ENCODE measurements at places on chromosomes 5 and 9.

GRCh38 chr5:322281-322941 is 897 bp downstream of the AHRR start:
- no peak for DNase-seq

DNA sequence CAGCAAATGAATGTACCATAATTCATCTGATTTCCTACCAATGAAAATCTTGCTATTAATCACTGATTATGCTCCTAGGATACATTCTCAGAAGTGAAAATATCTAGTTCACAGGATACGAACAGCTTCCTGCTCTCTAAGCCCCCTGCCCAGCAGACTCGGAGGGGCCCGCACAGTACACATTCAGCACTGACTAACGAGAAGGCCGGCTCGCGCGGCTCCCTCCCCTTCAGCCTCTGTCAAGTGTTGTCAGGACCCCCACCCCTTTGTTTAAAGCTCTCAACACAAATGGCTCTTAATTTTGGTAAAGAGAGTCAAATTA is 82.0 kb downstream of the PRRT1B start:
- no peak for DNase-seq

- DNase-seq: no peak
Measured at GRCh38 chr9:92455217-92455616, 27.1 kb downstream of the ASPN start.

DNA sequence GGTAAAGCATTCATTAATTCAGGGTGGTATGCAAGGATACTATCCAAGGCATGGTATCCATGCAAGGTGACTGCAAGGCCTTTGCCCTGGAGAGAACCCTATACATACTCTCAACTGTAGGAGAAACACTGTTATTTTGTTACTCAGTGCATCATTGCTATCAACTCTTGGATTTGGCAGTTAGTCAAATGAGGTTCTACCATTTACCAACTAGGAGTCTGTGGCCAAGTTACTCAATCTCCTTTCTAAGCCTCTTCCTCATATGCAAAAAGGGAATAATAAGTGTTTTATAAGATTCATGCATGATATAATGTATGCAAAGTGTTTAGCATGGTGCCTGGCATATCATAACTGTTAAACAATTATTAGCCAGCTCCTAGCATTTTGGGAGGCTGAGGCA is 4.0 kb downstream of the PCDHGC3 start:
- no peak for DNase-seq

GRCh38 chr9:116278326-116278725 is 124.7 kb downstream of the PAPPA start:
- DNase-seq: no peak

GRCh38 chr9:135399000-135399649 is 80.5 kb upstream of the PPP1R26 start:
- no peak for DNase-seq

- no peak for DNase-seq
Measured at GRCh38 chr5:21209409-21209808, 1221.4 kb upstream of the CDH18 start.

DNA sequence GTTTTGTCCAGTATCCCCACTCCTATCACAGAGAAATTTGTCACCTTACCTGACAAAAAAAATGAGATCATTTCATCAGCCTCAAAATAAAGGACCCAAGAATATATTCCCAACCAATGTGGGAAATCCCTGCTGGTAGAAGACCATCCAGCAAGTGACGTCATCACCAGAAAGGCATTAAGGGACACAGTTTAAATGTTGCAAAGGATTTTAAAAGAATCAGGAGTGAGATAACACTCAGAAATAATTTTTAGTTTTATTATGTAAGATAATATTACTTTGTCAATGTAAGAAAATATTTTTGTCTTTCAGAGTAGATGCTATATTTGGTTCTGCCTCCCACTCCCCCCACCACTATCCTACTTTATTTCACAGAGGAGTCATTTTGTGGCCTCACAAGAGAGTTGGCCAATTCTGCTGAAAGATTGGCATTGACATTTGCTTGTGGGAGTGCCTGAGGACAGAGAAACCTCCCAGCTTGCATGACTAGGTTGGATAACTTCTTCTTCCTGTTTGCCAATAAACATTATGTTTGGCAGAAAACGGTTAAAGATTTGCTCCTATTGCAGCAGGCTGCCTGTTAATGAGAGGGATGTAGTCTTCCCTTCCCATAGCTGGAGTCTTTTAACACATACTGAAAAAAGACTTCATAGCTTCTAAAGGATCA is 288.6 kb upstream of the DAB2 start:
- no peak for DNase-seq

GRCh38 chr5:42267091-42267490 is 156.1 kb upstream of the GHR start:
- no peak for DNase-seq

GRCh38 chr9:70406434-70406862 is 8.0 kb downstream of the KLF9 start:
- no peak for DNase-seq

GRCh38 chr9:112149211-112149610 is 25.9 kb downstream of the SUSD1 start:
- no peak for DNase-seq

DNA sequence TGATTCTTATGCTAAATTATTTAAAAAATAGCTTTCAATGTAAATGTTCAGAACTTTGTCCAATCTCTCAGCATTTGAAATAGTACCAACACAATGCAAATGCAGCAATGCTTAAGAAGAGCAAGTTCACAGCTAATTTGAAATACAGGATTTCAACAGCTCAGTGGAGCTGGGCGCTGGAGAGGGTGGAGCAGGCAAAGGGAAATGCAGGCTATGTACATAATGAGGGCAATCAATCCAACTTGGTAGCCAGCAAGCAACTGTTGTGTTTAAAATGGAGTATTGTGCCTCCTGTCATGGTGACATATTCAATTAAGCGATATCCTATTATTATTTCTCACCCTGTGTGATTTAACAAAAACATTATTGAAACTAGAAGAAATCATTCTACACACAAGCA is 568.8 kb downstream of the PSAT1 start:
- DNase-seq: no peak

DNA sequence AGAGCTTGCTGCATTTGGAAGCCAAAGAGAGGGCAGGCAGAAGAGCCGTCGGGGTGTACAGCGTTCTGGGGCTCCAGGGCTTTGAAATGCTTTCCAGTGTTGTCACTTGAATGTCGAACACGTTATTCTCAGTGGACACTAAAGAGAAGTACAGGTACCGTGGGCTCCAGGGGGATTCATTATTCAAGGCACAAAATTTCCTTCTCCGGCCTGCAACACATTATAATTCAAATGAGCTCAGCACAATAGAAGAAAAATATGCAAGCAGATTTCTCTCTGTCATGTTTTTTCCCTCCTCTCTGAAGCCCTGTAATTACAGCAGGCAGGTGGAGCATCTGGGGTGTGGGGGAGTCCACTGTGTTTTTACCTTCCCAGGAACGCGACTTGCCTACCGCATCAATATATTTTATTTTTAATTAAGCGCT is 293.1 kb downstream of the ZSWIM6 start:
- no peak for DNase-seq

DNA sequence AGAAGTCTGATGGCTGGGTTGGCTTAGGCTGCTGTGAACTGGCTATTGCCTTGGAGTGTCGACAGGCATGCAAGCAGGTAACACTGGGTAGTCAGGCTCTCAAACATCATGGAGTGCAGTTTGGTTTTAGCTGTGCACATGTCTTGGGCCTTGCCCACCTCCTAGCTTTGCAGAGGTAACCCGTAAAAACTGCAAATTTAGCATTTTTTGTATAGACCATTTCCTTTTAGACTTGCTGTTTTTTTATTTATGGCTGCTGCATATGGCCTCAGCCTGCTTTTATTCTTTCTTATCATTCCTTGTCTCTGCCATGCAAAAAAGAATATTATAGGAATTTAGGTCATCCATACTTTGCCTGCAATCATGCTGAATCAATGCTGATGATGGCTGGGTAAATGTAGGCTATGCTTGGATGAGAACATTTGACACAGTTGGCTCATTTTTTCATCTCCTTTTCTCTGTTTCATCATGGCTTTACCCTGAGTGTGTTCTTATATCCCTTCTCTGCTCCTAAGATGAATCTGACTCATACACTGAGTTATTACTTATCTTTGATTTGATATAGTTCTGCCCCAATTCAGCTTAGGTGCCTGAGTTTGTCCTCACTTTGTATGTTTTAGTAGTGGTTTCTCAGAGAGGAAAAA is 27.2 kb downstream of the RECK start:
- DNase-seq: no peak

DNA sequence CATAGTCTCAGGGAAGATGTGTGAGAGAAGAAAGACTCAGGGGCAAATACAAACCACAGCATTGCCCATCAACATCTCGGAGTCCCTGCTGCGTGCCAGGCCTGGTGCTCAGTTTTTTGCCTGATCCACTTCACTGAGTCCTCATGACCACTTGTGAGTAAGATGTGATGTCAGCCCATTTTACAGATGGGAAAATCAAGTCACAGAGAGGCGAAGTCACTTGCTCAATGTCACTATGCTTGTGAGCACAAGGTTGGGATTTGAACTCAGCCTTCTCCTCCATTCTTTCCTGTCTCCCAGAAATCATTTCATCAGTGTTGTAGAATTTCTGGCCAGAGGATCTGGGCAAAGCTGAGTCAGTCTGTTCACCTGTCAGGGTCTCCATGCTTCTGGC is 34.6 kb upstream of the PSD2 start:
- no peak for DNase-seq

- no peak for DNase-seq
Measured at GRCh38 chr9:5579881-5580280, 49.0 kb upstream of the RIC1 start.

DNA sequence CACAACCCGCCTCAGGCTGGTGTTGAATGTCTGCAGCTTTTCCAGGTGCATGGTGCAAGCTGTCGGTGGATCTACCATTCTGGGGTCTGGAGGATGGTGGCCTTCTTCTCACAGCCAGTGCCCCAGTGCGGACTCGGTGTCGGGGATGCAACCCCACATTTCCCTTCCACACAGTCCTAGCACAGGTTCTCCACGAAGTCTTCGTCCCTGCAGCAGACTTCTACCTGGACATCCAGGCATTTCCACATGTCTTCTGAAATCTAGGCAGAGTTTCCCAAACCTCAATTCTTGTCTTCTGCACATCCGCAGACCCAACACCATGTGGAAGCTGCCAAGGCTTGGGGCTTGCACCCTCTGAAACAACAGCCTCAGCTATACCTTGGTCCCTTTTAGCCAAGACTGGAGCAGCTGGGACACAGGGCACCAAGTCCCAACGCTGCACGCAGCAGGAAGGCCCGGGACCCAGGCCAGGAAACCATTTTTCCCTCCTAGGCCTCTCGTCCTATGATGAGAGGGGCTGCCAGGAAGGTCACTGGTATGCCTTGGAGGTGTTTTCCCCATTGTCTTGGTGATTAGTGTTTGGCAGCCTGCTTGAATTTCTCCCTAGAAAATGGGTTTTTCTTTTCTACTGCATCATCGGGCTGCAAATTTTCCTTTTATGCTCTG is 18.2 kb downstream of the PSIP1 start:
- no peak for DNase-seq

DNA sequence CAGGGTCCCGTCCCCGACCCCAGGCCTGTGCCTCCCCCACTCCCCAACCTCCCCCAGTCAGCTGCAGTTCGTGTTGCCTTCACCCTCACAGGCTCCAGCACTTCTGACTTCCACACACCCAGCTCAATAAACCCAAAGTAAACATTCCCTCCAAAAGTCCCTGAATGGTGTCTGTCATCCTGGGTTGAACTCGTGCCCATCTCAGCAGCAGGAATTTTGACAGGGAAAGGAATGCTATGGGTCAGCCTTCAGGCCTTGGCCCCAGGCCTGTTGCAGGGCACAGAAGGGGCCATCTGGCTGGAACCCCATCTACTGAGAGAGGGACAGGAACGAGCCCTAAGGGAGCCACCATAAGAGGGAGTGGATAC is 29.6 kb upstream of the CNOT6 start:
- DNase-seq: no peak

GRCh38 chr5:72451741-72452505 is 55.3 kb downstream of the ZNF366 start:
- no peak for DNase-seq

GRCh38 chr9:71683598-71684235 is 84.6 kb downstream of the CEMIP2 start:
- DNase-seq: no peak

DNA sequence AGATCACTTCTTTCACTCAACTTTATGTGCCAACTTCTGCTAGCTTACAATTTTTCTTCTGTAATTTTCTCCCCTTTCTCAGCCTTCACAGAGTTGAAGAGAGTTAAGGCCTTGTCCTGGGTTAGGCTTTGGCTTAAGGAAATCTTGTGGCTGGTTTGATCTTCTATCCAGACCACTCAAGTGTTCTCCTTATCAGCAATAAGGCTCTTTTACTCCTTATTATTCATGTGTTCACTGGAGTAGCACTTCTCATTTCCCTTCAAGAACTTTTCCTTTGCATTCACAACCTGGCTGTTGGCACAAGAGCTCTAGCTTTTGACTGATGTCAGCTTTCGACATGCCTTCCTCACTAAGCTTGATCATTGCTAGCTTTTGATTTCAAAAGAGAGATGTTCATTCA is 86.9 kb upstream of the ALDH1B1 start:
- DNase-seq: no peak

GRCh38 chr5:33692980-33693379 is 198.8 kb downstream of the ADAMTS12 start:
- no peak for DNase-seq

GRCh38 chr5:149878371-149878770 is 66.2 kb downstream of the PDE6A start:
- no peak for DNase-seq

- no peak for DNase-seq
Measured at GRCh38 chr9:26308328-26308727, 584.3 kb downstream of the CAAP1 start.

DNA sequence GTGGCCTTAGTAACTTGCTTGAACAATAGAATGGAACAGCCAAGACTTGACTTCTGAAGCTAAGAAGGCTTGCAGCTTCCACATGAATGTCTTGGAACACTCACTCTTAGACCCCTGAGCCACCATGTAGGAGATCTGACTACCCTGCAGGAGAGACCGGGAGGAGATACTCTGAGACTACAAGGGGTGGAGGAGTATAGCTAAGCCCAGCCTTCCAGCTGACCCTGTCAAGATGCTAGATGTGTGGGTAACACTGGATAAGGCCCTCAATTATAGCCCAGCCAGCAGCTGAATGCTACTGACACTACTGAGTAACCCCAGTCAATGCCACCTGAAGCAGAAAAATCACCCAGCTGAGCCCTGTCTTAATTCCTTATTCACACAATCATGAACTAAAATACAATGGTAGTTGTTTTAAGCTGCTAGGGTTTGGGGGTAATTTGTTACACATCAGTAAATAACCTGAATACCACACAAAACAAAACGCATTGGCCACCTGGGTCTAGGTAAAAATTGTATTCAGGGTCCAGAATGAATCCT is 180.9 kb downstream of the FSTL4 start:
- no peak for DNase-seq

Data from stimulated activated CD8-positive, alpha-beta memory T cell treated with anti-CD3 and anti-CD28 coated beads, Interleukin-4, amount 100 ng/mL, for 4 hours (primary cell).